ENCODE measurements at places on chromosomes 12 and 14.

- DNase-seq = no peak
Observed at GRCh38 chr12:78767264-78767981, 97.2 kb upstream of the SYT1 start.

DNA sequence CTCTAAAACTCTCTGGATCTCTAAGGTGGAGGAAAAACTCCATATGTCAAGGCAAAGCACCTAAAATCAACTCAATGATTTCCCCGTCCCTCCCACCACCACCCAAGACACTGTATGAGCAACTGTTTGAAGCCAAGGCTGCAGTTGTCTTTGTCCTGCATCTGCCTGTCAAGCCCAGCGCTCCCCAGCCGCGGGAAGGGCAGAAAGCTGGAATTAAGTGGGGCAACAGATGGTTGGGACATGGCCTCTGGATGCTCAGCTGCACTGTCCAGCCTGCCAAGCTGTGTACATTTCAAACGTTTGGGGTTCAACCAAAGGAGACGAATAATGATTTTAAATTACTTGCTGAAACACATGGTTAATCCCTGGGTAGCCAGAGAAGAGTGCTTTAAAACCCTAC lies 42.2 kb upstream of the PTGR2 start:
- DNase-seq = no peak

- DNase-seq = no peak
Observed at GRCh38 chr12:56143870-56144269, 8.5 kb upstream of the MYL6B start.

GRCh38 chr12:91003737-91004136 lies 1.0 kb downstream of the EPYC start:
- DNase-seq = no peak

- DNase-seq = no peak
Observed at GRCh38 chr14:27228053-27228452, 630.2 kb upstream of the NOVA1 start.

DNA sequence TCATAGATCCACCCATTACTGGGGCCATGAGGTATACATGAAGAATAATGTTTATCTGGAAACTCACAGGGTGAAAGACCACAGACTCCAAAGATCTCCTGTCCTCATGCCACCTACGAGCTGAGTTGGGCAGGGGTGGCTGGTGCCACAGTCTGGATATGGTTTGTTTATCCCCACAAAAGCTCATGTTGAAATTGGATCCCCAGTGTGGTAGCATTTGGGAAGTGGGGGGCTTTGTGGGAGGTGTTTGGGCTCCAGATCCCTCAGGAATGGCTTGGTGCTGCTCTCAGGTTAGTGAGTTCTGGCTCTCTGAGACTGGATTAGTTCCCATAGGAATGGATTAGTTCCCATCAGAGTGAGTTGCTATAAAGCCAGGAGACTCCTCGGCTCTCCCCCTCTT lies 192.3 kb upstream of the FSCB start:
- no peak for DNase-seq

GRCh38 chr14:90726656-90727055 lies 89.6 kb downstream of the TTC7B start:
- peak; percentile 94 for DNase-seq

DNA sequence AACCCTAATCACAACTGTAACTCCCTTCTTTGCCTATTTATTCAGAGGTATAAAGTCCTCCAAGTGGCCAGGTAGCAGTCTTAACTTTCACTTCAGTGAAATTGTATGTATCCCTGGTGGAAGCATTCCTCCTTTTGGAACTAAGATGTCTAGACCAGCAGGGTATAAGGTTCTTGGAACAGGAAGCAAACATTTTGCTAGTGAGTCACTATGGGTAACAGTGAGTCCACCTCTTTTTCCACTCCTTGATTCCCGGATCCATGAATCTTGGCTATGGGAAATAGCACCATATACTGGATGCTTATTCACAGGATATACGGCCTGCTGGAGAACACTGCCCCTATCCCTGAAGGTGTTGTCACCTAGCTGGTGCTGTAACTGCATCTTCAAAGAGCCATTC lies 80.2 kb downstream of the KCNA5 start:
- no peak for DNase-seq

DNA sequence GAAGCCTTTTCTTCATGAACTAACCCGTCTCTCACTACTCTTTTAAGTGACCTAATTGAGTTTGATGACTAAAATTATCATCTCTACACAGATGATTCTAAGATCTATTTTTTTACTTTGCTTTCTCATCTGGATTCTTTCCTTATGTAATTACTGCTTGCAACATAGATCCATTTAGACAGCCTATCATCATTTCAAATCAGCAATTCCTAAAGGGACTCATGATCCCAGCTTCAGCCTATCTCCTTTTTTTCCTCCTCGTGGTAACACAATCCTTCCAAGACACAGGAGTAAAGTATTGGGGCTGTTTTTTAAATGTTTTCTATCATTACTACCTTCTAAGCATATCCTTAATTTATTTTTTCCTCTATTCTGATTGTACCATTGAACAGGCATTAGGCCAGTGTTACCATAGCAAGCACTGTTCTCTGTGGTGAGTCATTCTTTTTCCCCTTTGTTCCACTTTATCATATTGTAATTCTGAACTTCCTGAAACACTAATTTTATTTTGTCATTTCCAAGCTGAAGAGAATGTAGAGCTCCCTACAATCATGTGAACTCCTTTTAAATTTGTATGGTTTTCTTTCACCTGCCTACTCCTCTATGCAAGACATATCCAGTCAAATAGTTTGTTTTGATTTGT lies 190.4 kb upstream of the FAR2 start:
- no peak for DNase-seq

GRCh38 chr12:131575371-131575770 lies 135.5 kb upstream of the SFSWAP start:
- DNase-seq = no peak

Measured in G401 (cell line).